ENCODE measurements at places on chromosomes 7 and 10. TPM values are rescaled to one million over a fixed set of nuclear protein-coding genes. Genes with fewer than 3 reads are reported as not detected.

WNT8B gene
- total RNA-seq: not detected

ADCY1 gene
- 15.3 TPM for total RNA-seq

NUDCD3 gene
- total RNA-seq: 73.5 TPM

TES gene
- 50.5 TPM for total RNA-seq

WASL gene
- total RNA-seq: 35.9 TPM

MYOZ1 gene
- total RNA-seq: 1.6 TPM

LARP4B gene
- total RNA-seq: 94.1 TPM

CALCR gene
- total RNA-seq: 17.1 TPM

TCERG1L gene
- total RNA-seq: 4.0 TPM

GNAT3 gene
- not detected for total RNA-seq

- H3K27ac ChIP-seq: peak overlapping the region; percentile 86
- DNase-seq: peak; percentile 65
- peak overlapping the region; percentile 100 for H3K4me3 ChIP-seq
- H3K27me3 ChIP-seq: no peaks in the 10 kb centered on the region
Measured at GRCh38 chr10:86757113-86757972, 924 bp downstream of the BMPR1A start.

- no peak overlapping the region for H3K27ac ChIP-seq
- DNase-seq: no peak
- H3K36me3 ChIP-seq: peaks cover 26% of the 10 kb centered on the region
Measured at GRCh38 chr10:80503584-80504157, 34.0 kb upstream of the SH2D4B start.

DNA sequence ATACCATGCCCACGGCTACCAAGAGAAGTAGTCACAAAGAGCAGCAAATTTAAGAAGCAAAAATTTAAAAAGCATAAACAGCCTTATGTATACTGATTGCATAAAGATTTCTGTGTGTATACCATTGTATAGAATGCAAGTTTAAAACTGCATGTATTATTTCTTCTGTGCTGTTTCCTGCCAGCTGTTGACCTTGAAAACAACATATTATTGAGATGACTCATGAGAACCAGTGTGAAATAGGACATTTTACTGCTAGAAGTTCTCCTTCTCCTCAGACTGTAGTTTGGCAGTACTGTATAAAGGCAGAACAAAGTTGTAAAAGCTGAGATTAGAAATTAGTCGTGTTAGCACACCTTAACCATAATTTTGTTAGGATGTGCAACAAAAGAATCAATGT lies 42.3 kb upstream of the SGCE start:
- no peak for DNase-seq
- H3K4me3 ChIP-seq: no peak overlapping the region
- H3K27me3 ChIP-seq: no peaks in the 10 kb centered on the region
- H3K27ac ChIP-seq: no peak overlapping the region

DNA sequence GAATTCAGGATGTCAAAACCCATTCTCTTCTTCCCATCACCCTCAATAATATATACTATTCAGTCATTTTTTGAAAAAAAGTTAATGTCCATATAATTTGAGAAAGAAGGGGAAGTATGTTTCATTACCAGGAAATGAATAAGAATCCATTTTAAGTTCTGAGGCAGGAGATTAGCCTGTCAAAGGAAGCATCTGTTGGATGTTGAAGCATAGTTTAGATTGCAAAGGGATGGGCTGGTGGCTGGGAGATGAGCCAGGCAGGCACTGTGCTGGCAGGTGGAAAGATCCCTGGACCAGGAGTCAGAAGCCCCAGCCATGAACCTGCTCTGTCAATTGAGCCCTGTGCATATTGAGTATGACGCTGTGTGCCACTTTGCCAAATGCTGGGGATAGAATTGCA lies 48.4 kb upstream of the CRTAC1 start:
- DNase-seq: no peak
- no peak overlapping the region for H3K27ac ChIP-seq
- no peak overlapping the region for H3K4me3 ChIP-seq
- no peaks in the 10 kb centered on the region for H3K4me1 ChIP-seq
- no peaks in the 10 kb centered on the region for H3K36me3 ChIP-seq

GRCh38 chr10:116817178-116817577 lies 32.1 kb upstream of the ENO4 start:
- no peaks in the 10 kb centered on the region for H3K27me3 ChIP-seq
- no peaks in the 10 kb centered on the region for H3K4me1 ChIP-seq
- DNase-seq: peak; percentile 50

DNA sequence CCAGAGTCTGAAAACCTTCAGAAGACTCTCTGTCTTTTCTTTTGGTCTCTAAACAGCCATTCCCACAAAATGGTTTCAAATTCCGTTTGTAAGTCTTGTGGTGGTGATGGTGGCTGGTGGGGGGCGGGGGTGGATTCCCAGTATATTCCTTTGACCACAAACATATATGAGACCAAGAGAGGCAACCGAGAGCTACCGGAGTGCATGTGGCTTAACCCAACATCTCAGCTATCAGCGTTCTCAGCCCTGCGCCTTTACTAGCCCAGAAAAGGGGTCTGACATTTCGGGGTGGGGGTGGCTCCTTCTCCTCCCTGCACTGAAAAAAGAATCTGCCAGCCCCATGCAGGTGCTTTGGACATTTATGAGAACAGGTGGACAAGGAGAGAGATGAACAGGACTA lies 621.1 kb downstream of the ACTR3B start:
- H3K4me1 ChIP-seq: no peaks in the 10 kb centered on the region
- H3K4me3 ChIP-seq: no peak overlapping the region
- H3K36me3 ChIP-seq: no peaks in the 10 kb centered on the region
- no peaks in the 10 kb centered on the region for H3K27me3 ChIP-seq
- no peak for DNase-seq

DNA sequence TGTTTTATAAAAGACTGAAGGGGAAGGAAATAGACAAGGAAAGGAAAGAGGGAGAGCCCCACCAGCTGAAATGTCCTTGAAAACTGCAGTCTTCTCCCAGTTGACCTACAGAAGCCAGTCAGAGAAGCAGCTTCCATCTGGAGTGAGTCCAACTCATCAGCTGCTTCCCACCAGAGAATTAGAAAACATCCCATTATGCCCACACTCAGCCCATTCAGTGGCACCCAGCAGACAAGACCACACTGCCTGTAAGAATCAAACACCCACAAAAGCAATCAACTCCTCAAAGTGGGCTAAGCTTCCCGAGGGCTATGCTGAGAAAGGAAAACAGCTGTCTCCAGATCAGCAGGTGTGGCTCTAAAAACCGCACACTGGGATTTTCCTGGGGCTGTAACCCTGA lies 29.6 kb upstream of the TMEM213 start:
- no peaks in the 10 kb centered on the region for H3K4me1 ChIP-seq
- no peak for DNase-seq
- H3K27ac ChIP-seq: no peak overlapping the region
- no peak overlapping the region for H3K4me3 ChIP-seq
- H3K27me3 ChIP-seq: no peaks in the 10 kb centered on the region

- no peak overlapping the region for H3K27ac ChIP-seq
- peak; percentile 95 for DNase-seq
- H3K4me3 ChIP-seq: no peak overlapping the region
- no peaks in the 10 kb centered on the region for H3K36me3 ChIP-seq
- no peaks in the 10 kb centered on the region for H3K27me3 ChIP-seq
- no peaks in the 10 kb centered on the region for H3K4me1 ChIP-seq
Measured at GRCh38 chr7:31134246-31135188, 82.4 kb downstream of the ADCYAP1R1 start.

DNA sequence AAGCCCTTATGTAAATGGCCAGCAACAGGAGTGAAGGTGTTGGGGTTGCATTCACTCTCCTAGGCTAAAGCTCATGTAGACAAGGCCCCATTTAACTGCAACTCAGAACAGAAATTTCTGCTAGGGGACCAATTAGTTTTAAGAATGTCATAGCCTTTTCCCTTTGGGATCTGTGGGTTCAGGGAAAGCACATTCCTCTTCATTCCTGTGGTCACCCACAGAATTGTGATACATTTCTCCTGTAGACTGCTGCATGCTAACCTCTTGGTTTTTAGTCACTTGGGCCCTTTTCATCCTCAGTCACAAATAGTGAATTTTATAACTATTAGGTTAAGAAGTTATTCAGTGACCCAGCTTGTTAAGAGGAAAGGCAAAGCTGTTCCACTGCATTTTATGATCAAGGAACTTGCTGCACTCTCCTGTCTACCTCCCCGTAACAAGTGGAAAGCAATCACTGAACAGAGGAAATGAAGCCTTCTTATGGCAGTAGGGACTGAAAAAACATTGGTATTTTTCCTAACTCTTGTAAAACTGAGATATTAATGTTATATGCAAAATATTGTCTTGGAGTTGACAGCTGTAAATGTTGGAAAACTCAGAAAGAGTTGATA lies 124.9 kb downstream of the SND1 start:
- peaks cover 5% of the 10 kb centered on the region for H3K36me3 ChIP-seq
- no peak overlapping the region for H3K27ac ChIP-seq
- H3K4me3 ChIP-seq: no peak overlapping the region
- DNase-seq: no peak
- no peaks in the 10 kb centered on the region for H3K27me3 ChIP-seq

GRCh38 chr10:122490786-122491680 lies 29.7 kb downstream of the HTRA1 start:
- H3K27me3 ChIP-seq: peaks cover 6% of the 10 kb centered on the region
- no peaks in the 10 kb centered on the region for H3K4me1 ChIP-seq
- no peak for DNase-seq
- H3K27ac ChIP-seq: peak overlapping the region; percentile 41

DNA sequence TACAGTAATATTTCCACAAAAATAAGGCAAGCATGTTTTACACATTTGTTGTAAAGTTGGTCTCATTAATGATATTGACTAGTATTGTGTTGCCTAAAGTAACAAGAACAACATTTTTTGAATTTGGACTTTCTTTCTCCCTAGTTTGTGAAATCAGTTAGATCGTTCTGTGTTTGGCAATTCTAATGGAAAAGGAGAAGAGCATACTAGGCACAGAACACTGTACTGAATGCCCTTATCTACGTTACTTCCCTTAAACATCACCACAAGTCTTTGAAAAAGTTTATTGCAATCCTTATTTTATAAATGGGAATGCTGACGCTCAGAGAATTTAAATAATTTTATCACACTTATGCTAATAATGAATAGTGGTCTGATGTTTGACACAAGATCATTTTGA lies 372.2 kb downstream of the EXOC4 start:
- H3K36me3 ChIP-seq: no peaks in the 10 kb centered on the region
- H3K4me1 ChIP-seq: no peaks in the 10 kb centered on the region
- no peak overlapping the region for H3K4me3 ChIP-seq
- no peaks in the 10 kb centered on the region for H3K27me3 ChIP-seq

DNA sequence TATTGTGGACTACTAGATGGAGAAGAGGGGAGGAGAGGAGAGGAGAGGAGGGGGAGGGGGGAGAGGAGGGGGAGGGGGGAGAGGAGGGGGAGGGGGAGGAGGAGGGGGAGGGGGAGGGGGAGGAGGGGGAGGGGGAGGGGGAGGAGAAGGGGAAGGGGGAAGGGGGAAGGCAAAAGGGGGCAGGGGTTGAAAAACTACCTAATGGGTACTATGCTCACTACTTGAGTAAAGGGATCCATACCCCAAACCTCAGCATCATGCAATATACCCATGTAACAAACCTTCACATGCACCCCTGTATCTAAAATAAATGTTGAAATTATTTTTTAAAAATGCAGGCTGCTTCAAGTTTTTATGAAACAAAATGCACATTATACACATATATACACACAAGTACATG lies 15.1 kb upstream of the LMOD2 start:
- peaks cover 5% of the 10 kb centered on the region for H3K4me1 ChIP-seq
- no peaks in the 10 kb centered on the region for H3K27me3 ChIP-seq

GRCh38 chr7:154899862-154900261 lies 103.1 kb downstream of the PAXIP1 start:
- no peaks in the 10 kb centered on the region for H3K27me3 ChIP-seq
- no peaks in the 10 kb centered on the region for H3K36me3 ChIP-seq

- no peak overlapping the region for H3K4me3 ChIP-seq
- no peak for DNase-seq
- H3K27me3 ChIP-seq: no peaks in the 10 kb centered on the region
- H3K4me1 ChIP-seq: no peaks in the 10 kb centered on the region
Measured at GRCh38 chr7:50275430-50275829, 29.1 kb upstream of the IKZF1 start.

- H3K4me3 ChIP-seq: no peak overlapping the region
- no peaks in the 10 kb centered on the region for H3K36me3 ChIP-seq
- peaks cover 6% of the 10 kb centered on the region for H3K4me1 ChIP-seq
Measured at GRCh38 chr7:525740-526139, 6.1 kb upstream of the PDGFA start.

GRCh38 chr7:75987026-75987804 lies 7.2 kb downstream of the TMEM120A start:
- no peak for DNase-seq
- peaks cover 2% of the 10 kb centered on the region for H3K4me1 ChIP-seq
- H3K27ac ChIP-seq: peak overlapping the region; percentile 24
- no peaks in the 10 kb centered on the region for H3K27me3 ChIP-seq
- no peak overlapping the region for H3K4me3 ChIP-seq

GRCh38 chr10:86170255-86171108 lies 196.1 kb downstream of the GRID1 start:
- DNase-seq: no peak
- H3K27ac ChIP-seq: no peak overlapping the region
- no peak overlapping the region for H3K4me3 ChIP-seq
- H3K27me3 ChIP-seq: no peaks in the 10 kb centered on the region
- no peaks in the 10 kb centered on the region for H3K4me1 ChIP-seq

GRCh38 chr7:83524277-83525075 lies 124.5 kb downstream of the SEMA3E start:
- no peaks in the 10 kb centered on the region for H3K4me1 ChIP-seq
- peaks cover 7% of the 10 kb centered on the region for H3K36me3 ChIP-seq
- no peak for DNase-seq

DNA sequence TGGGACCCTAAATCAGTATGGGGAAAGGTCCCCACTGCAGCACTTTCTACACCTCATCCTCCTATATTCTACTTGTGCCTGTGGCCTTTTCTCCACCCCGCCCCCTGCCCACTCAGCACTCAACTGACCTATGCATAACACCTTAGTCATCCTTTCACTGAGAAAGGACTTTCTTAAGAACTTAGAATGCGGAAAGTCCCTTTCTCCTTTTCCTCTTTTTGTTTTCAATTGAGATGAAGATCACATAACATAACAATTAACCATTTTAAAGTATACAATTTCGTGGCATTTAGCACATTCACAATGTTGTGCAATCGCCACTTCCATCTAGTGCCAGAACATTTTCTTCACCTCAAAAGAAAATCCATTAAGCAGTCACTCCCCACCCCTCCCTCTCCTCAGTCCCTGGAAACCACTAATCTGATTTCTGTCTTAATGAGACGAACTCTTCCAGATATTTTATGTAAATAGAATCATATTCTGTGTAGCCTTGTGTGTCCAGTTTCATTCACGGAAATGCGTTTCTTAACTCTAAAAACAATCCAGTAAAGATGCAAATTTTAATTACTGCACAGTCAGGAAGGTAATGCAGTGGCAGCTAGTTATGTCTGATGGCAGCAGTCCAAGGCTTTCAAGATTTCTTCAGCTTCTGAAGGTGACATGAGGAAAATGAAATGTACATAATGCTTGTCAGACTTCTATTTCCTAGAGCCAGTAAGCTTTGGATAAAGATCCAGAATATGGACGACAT lies 41.7 kb downstream of the FAS start:
- H3K4me3 ChIP-seq: no peak overlapping the region
- no peak overlapping the region for H3K27ac ChIP-seq
- peaks cover 6% of the 10 kb centered on the region for H3K27me3 ChIP-seq
- peaks cover 11% of the 10 kb centered on the region for H3K4me1 ChIP-seq
- peak; percentile 65 for DNase-seq
- no peaks in the 10 kb centered on the region for H3K36me3 ChIP-seq

GRCh38 chr10:89163265-89163995 lies 43.7 kb downstream of the CH25H start:
- no peaks in the 10 kb centered on the region for H3K27me3 ChIP-seq
- DNase-seq: no peak
- no peaks in the 10 kb centered on the region for H3K36me3 ChIP-seq
- H3K27ac ChIP-seq: no peak overlapping the region
